ENCODE measurements at places on chromosomes 3 and 15.

DNA sequence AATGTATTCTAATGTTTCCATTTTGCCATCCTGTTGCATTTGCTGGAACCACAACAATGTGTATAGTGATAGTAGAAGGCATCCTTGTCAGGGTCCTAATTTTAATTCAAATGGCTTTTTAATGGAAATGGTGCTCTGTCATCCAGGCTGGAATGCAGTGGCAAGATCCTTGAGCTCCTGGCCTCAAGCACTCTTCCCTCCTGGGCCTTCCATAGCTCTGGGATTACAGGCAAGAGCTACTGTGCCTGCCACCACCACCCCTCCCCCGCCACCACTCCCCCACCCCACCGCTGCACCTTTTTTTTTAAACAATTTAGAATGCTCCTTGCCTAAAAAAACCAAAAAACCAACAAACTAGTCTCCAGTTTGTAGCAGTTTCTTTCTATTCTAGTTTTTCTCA lies 15.2 kb upstream of the IQCF6 start:
- DNase-seq, result no peak

GRCh38 chr3:62675492-62675891 lies 199.7 kb downstream of the CADPS start:
- DNase-seq, result no peak

GRCh38 chr15:82530606-82531379 lies 9.5 kb downstream of the RPS17 start:
- DNase-seq, result no peak

- no peak for DNase-seq
Observed at GRCh38 chr3:27657404-27657803, 64.7 kb downstream of the EOMES start.

DNA sequence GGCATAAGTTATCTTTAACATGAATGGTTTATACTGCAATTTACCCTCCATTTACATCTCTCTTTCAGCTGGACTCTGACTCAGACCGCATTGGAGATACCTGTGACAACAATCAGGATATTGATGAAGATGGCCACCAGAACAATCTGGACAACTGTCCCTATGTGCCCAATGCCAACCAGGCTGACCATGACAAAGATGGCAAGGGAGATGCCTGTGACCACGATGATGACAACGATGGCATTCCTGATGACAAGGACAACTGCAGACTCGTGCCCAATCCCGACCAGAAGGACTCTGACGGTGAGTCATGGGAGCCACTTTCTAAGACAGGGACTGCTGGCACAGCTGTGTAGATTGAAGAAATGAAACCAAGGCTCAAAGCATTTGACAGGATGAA lies 11.6 kb downstream of the THBS1 start:
- DNase-seq, result no peak

- peak; percentile 31 for DNase-seq
Observed at GRCh38 chr3:13072239-13072599, 1.0 kb downstream of the IQSEC1 start.

GRCh38 chr15:71291723-71292122 lies 176.5 kb downstream of the THSD4 start:
- DNase-seq, result no peak
